ENCODE measurements at places on chromosomes 7 and 10. TPM values are rescaled to one million over a fixed set of nuclear protein-coding genes. Genes with fewer than 3 reads are reported as not detected.

Gene SKIDA1
- total RNA-seq: 6.9 TPM

Gene SRRM3
- 8.1 TPM for total RNA-seq

Gene ARHGAP21
- 208 TPM for total RNA-seq

Gene HHEX
- total RNA-seq: 2.0 TPM

Gene TAC1
- 8.4 TPM for total RNA-seq

Gene NKX1-2
- total RNA-seq: 0.25 TPM

Gene HTR5A
- 1.2 TPM for total RNA-seq

Gene TMEM184A
- total RNA-seq: not detected

Gene SNCG
- 0.98 TPM for total RNA-seq

Gene ICA1
- 20.4 TPM for total RNA-seq

Gene AKR1C8
- total RNA-seq: not detected

All from temporal lobe (tissue), 4 donors.